GM12878 (cell line): ENCODE measurements at places on chromosomes 3 and 15. TPM values are rescaled to one million over a fixed set of nuclear protein-coding genes. Genes with fewer than 3 reads are reported as not detected.

GRCh38 chr3:47578691-47579632, at the start of gene CSPG5:
TSS of gene CSPG5 (minus strand) at chr3:47578865. CDS start at chr3:47578693, 172 bp downstream.
- H3K36me3 ChIP-seq, result no peaks in the 10 kb centered on the region
- H3K4me1 ChIP-seq, result no peaks in the 10 kb centered on the region
- peaks cover 8% of the 10 kb centered on the region for H3K27me3 ChIP-seq
- H3K27ac ChIP-seq, result no peak within 1 kb of the TSS

The LRRC31 gene
- not detected in 2 replicates for total RNA-seq

GRCh38 chr3:176820764-176821163, 376.5 kb downstream of the TBL1XR1 start:
- H3K27me3 ChIP-seq, result no peaks in the 10 kb centered on the region
- no peaks in the 10 kb centered on the region for H3K4me1 ChIP-seq
- no peaks in the 10 kb centered on the region for H3K36me3 ChIP-seq
- DNase-seq, result no peak
- H3K4me3 ChIP-seq, result no peak overlapping the region

GRCh38 chr3:1171320-1171719, 78.5 kb downstream of the CNTN6 start:
- no peaks in the 10 kb centered on the region for H3K27me3 ChIP-seq
- no peaks in the 10 kb centered on the region for H3K36me3 ChIP-seq
- no peak for DNase-seq
- H3K4me1 ChIP-seq, result no peaks in the 10 kb centered on the region
- no peak overlapping the region for H3K4me3 ChIP-seq

- no peak overlapping the region for H3K27ac ChIP-seq
- no peaks in the 10 kb centered on the region for H3K4me1 ChIP-seq
- H3K4me3 ChIP-seq, result no peak overlapping the region
- no peaks in the 10 kb centered on the region for H3K36me3 ChIP-seq
- H3K27me3 ChIP-seq, result no peaks in the 10 kb centered on the region
Observed at GRCh38 chr3:131485119-131485518, 17.7 kb downstream of the MRPL3 start.

DNA sequence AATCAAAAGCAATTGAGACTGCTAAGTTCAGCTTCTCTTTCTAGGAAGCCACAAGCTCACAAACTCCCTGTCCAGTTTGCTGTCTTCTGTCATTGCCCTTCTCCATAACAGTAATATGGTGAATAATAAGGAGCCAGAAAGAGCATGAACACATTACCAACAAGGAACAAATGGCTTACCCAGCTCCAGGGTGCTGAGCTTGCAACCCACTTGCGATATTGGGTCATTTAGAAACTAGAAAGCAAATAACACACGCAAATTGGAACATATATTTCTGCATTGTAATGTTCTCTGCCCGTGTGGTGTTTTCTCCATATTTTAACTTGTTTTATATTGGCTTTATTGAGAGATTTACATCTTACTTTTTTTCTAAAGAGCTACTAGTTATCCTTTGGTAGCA, 325.3 kb downstream of the GBE1 start:
- H3K4me1 ChIP-seq, result no peaks in the 10 kb centered on the region
- no peak overlapping the region for H3K4me3 ChIP-seq
- no peak overlapping the region for H3K27ac ChIP-seq
